Globus pallidus (tissue), 1 donor: ENCODE measurements at places on chromosomes 7 and 10.

DNA sequence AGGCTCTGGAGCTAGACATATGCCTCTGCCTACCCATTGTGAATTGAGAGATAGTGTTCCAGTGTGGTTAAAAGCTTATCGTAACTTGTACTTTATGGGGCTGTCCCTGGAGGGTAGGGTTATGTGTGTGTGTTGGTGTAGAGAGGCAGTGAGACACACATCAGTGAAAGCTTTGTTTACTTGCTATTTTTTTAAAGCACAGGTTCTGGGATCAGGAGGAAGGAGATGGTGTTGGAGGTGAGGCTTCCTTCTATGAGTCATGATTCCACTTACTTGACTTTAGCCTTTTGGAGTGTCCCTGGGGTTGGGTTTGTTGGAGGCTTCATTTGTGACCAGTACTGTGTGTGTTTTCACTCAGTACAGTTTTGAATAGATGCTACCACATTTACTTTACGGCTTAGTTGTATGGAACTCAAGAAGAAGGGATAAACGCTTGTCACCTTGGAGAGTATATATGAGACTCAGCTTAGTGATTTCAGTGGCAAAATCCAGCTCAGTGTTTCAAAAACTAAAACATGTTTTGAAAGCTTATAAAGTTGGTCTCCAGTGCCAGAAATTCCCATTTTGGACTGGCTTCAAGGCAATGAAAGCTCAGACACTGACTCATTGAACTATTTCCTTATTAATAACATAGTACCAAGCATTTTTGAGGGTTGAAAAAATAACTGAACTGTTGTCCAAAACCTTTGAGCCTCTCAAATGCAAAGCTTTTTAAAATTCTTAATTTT lies 106.2 kb downstream of the PLXDC2 start:
- no peak for DNase-seq

GRCh38 chr7:27586825-27587224 lies 75.9 kb downstream of the HIBADH start:
- DNase-seq, result peak; percentile 52

GRCh38 chr7:150415161-150416153 lies 35.0 kb upstream of the GIMAP8 start:
- no peak for DNase-seq

DNA sequence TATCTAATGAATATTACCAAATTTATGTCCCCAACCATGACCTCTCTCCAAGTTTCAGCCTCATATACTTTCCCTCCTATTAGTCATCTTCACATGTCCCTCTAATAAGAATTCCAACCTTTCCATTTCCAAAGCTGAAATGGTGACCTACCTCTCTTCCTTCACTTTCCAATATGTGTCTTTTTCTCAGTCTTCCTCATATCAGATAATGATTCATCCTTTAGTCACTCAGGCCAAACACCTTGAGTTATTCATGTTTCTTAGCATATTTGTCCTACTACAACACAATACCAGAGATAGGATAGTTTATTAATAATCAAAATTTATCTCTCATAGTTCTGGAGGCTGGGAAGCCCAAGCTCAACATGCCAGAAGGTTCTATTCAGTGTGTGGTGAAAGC lies 318.5 kb upstream of the ZWINT start:
- DNase-seq, result no peak

- DNase-seq, result no peak
These were observed 154.8 kb downstream of the GRID1 start for GRCh38 chr10:86211691-86212390.

GRCh38 chr7:112484671-112485167 lies 3.9 kb downstream of the LSMEM1 start:
- DNase-seq, result no peak

DNA sequence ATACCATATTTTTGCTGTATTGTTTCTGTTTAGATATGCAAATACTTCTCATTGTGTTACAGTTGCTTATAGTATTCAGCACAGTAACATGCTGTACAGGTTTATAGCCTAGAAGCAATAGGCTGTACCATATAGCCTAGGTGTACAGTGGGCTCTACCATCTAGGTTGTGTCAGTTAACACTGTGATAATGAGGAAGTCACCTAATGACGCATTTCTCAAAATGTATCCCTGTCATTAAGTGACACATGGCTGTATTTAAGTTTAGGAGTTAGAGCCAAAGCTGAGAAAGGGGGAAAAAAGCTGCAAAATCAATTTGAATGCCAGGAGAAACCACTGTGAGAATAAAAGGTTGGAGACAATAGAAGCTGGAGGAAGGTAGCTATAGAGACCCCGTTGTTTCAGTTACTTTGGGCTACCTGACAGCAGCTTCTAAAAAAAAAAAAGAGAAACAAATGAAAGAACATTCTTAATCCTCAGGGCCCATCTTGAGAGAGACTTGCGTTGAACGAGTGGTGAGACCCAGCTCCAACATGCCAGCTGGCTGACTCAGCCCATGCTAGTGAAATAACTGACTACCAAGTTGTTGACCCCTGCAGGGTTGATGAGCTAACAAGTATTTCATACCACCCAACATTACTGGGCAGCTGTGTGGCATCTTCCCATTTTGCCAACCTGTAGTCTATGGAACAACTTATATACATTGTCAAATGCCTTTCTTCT lies 8.7 kb downstream of the STARD3NL start:
- no peak for DNase-seq

DNA sequence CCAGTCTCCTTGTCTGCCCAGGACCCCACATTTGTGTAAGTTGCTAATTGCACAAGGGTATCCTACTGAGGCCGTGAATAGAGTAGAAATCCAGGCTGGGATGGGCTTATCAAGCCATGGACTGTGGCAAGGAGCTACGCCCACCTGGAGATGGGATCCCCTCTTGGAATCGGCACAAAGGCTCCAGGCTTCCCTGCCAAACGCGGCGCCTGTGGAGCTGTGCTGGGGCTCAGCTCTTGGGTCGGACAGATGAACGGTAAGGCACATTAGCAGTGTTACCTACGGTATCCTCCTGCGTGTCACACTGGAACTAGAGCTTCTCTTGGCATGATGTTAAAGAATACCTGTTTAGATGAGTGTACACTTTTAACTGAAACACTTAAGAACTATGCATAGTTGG lies 196.7 kb downstream of the CELF2 start:
- no peak for DNase-seq

- DNase-seq, result no peak
These were observed 664.9 kb downstream of the CNTNAP2 start for GRCh38 chr7:146781352-146782116.

DNA sequence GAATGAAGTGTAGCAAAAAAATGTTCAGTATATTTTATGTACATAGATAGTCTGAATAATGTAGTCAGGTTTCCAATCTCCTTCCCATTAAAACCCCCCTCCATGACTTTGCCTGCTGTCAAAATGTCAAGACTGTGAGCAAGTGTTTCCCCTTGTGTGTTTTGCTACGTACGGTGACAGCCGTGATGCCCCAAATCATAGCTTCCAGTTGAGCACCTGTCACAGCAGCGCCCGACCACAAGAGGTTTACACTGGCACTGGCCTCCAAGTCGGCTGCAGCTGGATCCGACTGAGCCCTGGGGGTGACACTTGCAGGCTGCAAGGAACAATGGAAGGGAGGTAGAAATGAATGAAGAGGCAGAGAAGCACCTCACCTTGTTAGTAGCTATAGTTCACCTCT lies 62.3 kb downstream of the LAMB4 start:
- no peak for DNase-seq

DNA sequence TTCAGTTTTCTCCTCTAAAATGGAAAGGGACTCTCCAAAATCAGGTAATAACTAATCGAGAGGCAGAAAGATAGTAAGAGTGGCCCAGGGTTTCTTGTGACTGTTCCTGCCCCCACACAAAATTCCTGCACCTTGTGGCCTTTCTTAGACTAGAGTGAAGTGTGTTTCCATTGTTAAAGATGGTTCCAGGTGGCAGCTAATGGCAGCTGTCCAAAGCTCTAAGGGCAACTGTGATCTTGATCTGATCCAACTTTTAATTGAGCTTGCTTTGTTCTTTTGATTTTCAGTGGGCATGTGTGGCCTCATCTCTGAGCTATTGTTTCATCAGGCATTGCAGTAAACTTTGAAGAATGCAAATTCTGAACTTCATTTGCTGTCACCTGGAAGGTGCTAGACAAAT lies 19.4 kb downstream of the ACSL5 start:
- DNase-seq, result no peak

DNA sequence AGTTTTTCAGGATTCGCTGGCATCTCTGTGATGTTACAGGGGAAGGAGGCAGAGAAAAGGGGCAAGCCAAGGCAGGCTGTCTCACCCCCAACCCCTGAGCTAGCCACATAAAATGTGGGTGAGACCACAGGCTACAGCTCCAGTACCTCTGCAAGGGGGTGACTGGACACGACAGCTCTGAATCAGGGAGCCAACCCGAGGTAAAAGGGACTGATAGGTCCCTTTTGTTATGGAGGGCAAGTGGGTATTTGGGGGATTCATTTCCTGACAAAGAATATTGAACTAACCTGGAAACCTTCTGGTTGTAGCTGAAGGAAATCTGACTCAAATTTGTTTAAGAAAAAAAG lies 67.2 kb downstream of the TACR2 start:
- no peak for DNase-seq

- DNase-seq, result no peak
These were observed 21.6 kb downstream of the HIP1 start for GRCh38 chr7:75716992-75717626.

GRCh38 chr10:79160191-79160590 lies 91.4 kb downstream of the ZMIZ1 start:
- DNase-seq, result no peak

DNA sequence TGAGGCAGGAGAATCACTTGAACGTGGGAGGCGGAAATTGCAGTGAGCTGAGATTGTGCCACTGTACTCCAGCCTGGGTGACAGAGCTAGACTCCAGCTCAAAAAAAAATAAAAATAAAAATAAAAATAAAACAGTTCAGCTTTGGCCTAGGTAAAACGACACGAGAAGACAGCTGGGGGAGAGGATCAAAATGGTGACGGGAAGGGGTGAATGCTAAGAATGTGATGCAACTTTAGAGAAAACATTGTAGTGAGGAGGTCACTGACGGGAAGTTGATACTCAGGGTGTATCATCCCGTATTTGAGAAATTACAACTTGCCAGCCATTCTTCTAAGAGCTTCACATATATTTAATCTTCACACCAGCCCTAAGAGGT lies 1.1 kb downstream of the NDST2 start:
- no peak for DNase-seq

- DNase-seq, result no peak
These were observed 23.5 kb upstream of the FAM133B start for GRCh38 chr7:92613720-92614119.

GRCh38 chr7:106888204-106888603 lies 23.1 kb downstream of the PIK3CG start:
- no peak for DNase-seq

GRCh38 chr7:14133752-14134151 lies 144.3 kb upstream of the ETV1 start:
- DNase-seq, result no peak

- DNase-seq, result no peak
These were observed 125.5 kb downstream of the CLEC2L start for GRCh38 chr7:139648941-139649425.

DNA sequence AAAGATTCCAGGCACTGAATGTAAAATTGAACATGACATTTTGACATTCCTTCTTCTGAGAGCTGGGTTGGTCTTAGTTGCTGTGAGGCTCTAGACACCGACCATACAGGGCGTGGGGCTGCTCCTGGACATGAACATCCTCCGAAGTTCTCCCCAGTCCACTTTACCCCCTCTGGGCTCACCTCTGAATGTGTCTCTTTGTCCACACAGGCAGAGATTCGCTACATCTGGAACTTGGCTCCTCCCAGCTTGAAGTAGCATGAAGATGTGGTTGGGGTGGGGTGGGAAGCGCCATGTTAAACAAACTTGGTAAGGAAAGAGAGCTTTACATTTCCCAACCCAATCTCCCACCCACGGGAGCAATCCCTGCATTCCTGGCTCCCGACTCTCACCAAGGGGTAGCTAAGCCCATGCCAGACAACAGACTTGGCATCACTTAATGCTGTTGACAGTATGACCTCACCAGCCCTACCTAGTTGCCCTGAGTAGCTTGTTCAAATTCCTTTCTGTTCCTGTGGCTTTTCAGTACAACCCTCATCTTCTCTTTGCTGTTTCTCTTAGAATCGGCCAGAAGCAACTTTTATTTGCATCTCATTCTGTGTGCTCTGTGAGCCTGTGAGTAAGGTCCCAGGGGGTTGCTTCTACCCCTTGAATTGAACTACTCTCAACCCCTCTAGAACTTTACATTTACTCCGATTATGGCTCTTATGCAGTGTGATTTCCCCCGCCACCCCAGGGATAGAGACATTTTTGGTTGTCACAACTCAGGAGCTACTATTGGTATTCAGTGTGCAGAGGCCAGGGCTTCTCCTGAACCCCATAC lies 211.4 kb downstream of the SEC23IP start:
- DNase-seq, result no peak

GRCh38 chr10:110357252-110357780 lies 52.6 kb upstream of the SMNDC1 start:
- DNase-seq, result no peak

- no peak for DNase-seq
These were observed 1.1 kb upstream of the TNPO3 start for GRCh38 chr7:129055861-129056464.

GRCh38 chr10:119199231-119199992 lies 8.0 kb upstream of the GRK5 start:
- peak; percentile 81 for DNase-seq

DNA sequence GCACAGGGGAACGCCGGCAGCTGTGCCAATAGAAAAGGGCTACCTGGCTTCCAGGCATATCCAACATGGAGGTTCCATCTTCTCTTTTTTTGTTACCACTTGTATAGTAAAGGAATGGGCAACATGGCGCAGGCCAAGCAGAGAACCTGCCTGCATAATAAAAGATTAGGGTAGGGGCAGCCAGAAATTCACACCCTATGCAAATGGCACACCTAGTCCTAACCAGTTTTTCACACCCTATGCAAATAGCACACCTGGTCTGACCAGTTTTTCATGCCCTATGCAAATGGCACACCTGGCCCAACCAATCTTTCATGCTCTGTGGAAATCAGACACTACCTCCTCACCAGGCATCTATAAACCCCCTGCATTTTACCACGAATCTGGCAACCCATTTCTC lies 369.5 kb downstream of the IPMK start:
- DNase-seq, result no peak

- no peak for DNase-seq
These were observed 52.7 kb upstream of the PRSS1 start for GRCh38 chr7:142696456-142697179.

DNA sequence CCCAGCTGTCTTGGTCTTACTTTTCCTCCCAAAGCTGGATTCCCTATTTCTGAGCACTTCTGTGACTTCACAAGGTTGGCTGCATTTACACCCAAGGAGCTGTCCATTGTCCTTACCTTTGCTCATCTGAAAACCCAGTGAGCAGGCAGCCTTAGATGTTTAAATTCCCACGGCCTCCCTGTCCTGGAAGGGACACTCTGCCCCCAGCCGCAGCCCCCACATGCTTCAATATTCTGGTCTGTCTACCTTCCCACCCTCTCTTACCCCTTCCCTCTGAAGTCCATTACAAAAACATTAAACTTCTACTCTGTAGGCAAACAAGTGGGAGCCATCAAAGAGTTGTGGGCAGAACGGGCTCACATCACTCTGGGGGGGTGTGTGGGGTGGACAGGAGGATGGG lies 73.8 kb upstream of the EFCAB10 start:
- no peak for DNase-seq
